ELR (cell line): ENCODE measurements at places on chromosomes 2 and 18.

DNA sequence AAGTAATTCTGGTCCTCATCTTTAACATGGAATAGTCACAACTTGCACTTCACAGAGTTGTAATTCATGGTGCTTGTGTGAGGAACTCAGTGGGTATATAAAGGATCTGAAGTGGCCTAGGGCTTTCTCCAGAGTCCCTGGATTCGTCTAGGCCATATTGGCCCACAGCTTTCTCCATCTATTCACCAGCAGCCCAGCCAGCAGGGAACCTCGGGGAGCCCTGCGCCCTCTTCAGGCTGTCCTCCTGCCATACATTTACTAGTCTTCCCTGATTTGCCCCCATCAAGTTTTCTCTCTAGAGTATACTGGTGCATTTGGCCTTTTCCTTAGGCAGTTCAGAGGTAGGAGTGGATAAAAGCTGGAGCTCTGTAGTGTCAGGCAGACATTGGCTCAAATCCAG is 278.3 kb downstream of the MYCN start:
- no peak for DNase-seq

- DNase-seq, result no peak
Measured at GRCh38 chr2:192030856-192031255, 163.9 kb downstream of the TMEFF2 start.

- DNase-seq, result no peak
Measured at GRCh38 chr18:43916984-43917383, 639.7 kb upstream of the SYT4 start.

GRCh38 chr2:24125956-24126355 is 2.7 kb downstream of the FAM228B start:
- no peak for DNase-seq

- DNase-seq, result no peak
Measured at GRCh38 chr2:188845692-188846091, 128.5 kb upstream of the COL3A1 start.

DNA sequence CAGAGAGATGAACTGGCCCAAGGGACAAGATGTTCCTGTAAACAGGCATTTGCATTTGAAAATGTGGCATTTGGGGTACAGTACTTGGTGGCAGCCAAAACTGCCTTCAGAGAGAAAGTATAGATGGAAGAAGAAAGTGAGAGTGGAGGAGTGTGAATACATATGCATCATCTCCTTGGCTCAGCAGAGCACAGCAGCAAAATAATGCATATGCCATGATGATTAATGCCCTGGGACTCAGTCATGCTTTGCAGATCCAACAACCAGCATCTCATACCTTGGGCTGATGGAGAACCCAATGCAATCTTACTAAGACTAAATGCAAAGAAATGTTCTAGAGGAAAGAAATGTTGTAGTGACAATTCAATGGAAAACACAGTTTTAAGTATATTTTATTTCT is 29.7 kb upstream of the CYTIP start:
- DNase-seq, result peak; percentile 33

DNA sequence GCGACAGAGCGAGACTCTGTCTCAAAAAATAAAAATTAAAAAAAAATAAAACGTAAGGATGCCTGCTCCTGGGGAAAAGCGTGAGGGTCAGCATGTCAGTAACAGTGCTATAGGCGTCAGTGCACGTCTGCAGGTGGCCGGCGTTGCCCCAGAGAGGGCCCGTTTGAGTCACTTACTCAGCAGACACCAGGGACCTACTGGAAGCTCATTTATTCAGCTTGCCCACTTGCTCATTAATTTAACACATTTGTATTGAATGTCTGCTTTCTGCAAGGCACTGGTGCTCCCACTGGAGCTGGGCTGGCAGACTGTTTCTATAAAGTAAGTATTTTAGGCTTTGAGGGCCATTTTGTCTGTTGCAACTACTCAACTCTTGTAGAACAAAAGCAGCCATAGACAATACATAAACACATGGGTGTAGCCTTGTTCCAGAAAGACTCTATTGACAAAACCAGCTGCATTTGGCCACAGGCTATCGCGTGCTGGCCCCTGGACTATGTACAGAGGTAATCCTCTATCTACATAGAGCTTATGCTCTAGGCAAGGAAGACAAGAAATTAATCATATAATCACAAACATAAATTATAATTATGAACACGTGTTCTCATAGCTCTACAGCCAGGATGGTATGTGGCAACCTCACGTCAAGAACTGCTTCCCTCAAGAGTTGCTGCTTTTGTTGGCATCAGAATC is 73.2 kb downstream of the KLHL29 start:
- DNase-seq, result no peak

DNA sequence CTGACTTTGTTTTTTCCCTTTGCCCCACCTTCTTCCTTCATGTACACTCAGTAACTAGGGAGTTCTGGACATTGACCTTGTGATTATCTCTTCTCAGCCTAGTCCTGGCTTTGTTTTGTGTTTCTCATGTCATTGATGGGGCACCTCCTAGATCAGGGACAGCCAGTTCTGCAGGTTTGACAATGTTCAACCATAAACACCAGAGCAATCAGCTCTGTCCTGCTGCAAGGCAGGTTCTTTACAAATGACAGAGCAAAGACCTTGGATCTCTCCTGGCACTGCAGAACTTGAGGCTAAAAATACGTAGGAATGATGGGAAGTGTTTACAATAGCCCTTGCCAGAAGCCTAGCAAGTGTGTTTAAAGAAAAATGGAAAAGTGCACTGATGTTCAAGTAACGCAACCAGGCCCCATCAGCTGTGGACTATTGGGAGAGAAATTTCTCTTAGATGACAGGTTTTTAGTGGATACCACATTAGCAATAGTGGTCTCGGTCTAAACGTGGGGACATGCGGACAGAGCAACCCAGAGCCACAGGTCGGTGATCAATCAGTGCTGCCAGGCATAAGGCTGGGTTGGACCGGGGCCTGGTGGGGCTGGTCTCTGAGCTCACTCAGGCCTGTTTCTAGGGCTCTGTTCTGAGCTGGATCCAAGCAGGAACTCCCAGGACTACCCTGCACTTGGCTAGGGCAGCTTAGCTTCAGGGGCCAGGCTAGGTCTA is 76.8 kb downstream of the SOWAHC start:
- no peak for DNase-seq
